ENCODE measurements at places on chromosomes 11 and 22.
A peak's percentile ranks its signal among the peaks of the same experiment; 100 is the strongest.

DNA sequence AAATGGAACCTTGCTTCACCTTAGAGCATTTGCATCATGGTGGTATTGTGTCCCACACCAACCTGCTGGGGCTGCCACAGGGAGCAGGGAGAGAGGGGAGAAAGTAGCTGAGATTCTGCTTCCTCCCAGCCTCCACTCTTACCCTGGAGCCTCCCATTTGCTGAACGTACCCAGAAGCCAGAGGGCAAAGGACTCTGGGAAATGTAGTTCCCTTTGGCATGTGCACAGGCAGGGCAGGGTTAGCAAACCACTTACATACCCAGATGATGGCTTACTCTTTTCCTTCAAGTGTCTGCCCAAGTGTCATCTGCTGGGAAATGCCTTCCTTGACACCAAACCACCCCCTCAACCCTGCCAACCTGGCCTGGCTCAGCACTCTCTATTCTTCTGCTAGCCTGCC lies 16.9 kb downstream of the SMIM38 start:
- peak; percentile 83 for DNase-seq

GRCh38 chr22:29816128-29816527 lies 21.9 kb downstream of the ASCC2 start:
- no peak for DNase-seq

GRCh38 chr11:31303644-31304180 lies 65.8 kb downstream of the DCDC1 start:
- DNase-seq: no peak

GRCh38 chr22:39151329-39151975 lies 1.0 kb downstream of the CBX7 start:
- DNase-seq: peak; percentile 82

- DNase-seq: no peak
These were observed 26.9 kb downstream of the MRPL16 start for GRCh38 chr11:59783632-59784090.

GRCh38 chr11:118304568-118305248 lies at the start of gene CD3E:
Gene CD3E (plus strand): TSS chr11:118304730. CDS start chr11:118304953, 223 bp downstream.
- no peak for DNase-seq

DNA sequence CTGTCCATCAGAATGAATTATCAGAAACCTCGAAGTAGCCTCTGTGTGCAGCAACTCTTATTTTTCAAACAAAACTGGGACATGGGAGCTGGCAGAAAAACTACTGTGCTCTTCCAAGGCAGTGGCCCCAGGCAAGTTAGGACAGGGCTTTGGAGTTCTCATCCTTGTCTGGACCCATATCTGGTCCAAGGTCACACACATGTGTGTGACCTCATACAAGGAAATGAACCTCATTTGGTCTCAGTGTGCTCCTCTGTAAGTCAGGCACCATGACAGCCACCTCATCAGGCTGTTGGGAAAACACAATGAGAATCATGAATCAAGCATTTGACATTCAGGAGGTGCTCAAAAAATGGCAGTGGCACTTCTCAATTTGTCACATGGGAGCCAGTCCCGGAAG lies 25.8 kb downstream of the LARGE1 start:
- no peak for DNase-seq

DNA sequence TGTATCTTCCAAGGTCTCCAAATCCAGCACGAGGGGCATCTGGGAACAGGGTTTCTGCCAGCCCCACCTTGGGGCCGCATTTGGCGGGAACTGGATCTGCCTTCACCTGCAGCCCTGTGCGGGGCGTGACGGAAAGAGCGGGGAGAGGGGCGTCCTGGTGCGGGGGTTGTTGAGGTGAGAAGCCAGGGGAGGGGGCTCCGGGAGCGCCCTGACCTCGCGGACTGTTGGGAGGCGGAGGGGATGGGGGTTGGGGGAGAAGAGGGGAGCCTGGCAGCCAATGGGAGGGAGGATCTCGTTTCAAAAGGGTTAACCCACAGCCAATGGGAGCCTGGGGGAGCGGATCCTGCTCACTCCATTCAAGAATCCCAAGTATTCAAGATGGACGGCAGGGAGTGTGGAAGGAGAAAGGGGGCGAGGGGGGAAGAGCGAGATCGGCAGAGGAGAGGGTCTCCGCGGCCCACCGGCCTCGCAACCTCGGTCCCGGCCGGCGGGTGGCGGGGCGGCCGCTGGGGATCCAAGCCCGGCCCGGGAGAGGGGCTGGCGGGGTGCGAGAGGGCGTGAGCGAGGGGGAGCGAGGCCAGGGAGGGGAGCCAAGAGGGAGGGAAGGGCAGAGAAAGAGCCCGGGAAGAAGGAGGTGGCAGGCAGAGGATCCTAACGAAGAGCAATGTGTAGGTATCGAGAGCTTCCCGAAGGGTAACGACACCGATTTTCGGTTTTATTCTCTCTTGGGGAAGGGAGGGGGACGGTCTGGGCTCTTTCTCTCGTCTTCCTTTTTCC lies 11.5 kb downstream of the YPEL4 start:
- DNase-seq: peak; percentile 99

DNA sequence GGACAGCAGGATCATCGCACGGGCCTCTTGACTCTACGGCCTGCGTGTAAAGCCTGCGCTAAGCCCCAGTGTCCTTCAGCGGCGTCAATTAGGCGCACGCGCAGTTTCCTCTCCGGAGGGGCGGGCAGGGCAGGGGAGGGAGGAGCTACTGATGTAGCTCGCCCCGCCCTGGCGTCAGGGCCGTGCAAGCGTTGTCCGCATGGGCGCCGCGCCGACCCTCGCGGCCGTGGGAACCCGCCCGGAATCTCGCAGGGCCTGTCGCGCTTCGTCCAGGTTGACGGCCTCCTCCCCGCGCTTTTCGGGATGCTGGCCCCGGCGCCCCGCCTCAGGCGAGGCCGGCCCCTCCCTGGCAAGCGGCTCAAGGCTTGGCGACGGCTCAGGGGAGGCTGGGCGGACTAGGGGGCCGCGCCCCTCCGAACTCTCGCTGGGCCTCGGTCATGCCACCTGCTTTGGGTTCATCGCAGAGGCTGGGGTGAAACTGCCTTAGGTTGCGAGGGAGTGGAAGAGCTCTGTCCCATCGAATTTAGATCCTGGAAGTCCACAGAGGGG lies 61.1 kb downstream of the ST3GAL4 start:
- peak; percentile 97 for DNase-seq

GRCh38 chr11:109512680-109513079 lies 90.7 kb downstream of the C11orf87 start:
- DNase-seq: no peak

- DNase-seq: no peak
These were observed 17.1 kb downstream of the BRSK2 start for GRCh38 chr11:1406571-1407485.

DNA sequence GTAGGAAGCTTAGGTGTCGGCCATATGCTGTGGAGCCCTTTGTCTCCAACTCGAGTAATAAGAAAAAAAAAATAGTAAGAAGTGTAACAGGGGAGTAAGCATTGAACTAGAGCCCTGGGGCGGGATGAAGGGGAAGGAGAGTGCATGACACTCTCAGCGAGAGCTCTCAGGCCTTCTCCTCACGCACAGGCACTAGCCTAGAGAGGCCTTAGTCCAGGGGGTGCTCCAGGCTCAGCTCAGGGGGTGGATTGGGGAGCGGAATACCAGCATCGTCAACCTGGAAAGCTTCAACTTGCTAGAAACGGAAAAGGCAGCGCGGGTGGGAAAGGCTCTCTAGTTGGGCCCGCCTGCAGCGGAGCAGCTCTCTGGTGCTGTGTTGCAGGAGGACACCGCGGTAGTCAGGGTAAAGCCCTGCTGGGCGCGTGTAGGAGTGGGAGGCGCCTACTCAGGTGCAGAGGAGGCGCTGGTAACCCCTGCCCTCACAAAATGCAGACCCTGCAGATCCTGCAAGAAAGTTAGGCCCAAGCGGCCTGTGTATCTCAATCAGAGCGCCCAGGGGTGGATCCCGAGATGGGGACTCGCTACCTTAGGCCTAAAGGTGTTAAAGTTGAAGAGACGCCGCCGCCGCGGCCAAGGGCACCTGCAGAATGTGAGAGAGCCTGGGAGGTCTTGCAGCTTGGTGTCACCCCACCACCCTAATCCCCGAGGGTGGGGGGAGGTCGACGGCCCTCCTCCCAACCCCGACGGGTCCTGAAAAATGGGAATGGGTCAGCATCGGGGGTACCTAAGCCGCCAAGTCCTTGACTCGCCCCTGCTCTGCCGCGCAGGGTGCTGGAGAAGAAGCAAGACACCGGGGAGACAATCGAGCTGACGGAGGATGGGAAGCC lies 2.8 kb downstream of the SLC17A6 start:
- DNase-seq: no peak

DNA sequence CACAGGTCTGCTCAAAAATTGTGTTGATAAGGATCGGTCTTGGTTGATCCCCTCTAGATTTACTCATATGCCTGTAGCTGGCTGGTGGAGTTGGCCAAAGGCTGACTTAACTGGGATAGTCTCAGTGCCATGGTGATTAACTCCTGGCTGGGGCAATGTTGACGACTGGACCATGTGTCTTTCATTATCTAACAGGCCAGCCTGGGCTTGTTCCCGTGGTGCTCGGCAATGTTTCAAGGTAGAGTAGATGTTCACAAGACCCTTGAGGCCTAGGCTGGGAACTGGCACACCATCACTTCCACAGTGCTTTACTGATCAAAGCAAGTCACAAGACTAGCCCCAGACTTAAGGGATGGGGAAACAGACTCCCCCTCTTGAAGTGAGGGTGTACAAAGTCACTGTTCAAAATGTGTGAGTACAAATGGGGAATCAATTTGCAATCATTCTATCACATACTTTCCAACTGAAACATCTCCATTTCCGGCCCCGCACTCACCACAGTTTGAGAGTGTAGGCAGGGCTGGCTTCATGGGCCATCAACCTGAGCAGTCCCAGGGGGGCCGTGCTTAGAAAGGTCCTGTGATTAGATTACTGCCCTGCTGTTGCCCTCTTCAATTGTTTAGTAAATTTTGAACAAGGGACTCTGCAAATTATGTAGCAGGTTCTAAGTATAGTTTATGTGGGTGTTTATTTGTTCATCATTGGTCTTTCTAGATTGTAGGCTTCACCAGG lies 240.8 kb downstream of the NELL1 start:
- DNase-seq: no peak

DNA sequence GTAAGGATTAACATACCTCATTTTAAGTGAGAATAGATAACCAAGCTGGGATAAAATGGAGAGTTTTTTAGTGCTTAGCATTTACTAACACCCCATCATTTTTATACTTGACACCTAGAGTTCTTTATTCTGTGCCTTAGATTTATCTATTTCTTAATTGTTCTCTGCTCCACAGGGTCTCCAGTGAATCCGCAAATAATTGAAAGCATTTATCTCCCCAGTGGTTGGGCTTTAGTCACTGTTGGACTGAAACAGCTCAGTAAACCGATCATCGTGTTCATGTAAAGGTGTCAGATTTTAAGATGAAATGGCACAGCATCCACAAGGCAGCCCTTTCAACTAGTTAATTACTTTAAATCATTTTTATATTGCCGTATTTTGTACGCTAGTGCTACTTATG lies 17.8 kb upstream of the GRIA4 start:
- DNase-seq: no peak

Data from osteoblast (primary cell).